ENCODE measurements at places on chromosomes 11 and 22.

DNA sequence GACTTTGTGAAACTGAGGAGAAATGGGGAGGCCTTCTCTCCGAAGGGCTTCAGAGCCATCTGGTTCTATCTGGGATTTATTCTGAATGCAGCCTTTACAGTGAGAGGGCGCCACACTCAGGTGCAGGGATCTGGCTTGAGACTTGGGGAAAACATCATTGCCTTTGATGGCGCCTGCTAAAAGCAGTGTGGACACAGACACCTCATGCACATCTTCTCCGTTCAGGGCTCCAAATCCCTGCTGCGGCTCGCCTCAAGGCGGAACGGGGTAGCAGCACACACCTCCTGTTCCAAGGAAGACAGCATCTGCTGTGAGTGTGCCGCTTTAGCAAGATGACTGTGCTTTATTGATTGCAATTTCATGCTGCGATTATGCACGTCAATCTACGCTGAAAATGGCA lies 37.1 kb upstream of the OLFML1 start:
- peak; percentile 37 for DNase-seq

GRCh38 chr11:74268456-74268855 lies 43.0 kb downstream of the P4HA3 start:
- DNase-seq: no peak

DNA sequence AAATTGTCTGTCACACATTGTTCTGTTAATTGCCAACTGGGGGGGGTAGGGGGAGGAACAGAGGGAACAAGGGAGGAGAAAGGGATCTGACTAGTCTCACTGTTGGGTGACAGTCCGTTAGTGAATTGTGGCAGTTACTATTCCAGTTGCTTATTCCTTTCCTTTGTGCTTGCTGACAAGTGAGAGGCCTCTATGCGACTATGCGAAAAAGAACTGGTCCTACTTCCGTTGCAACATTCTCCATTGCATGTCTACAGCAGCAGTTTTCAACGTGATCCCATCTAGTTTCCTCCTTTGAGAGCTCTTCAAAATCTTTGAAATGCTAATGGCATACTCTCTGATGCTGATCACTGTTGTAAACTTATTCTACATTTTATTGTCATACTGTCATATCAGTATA lies 672.2 kb downstream of the LRRC4C start:
- DNase-seq: no peak

GRCh38 chr11:77438487-77438886 lies 35.4 kb downstream of the PAK1 start:
- DNase-seq: no peak

DNA sequence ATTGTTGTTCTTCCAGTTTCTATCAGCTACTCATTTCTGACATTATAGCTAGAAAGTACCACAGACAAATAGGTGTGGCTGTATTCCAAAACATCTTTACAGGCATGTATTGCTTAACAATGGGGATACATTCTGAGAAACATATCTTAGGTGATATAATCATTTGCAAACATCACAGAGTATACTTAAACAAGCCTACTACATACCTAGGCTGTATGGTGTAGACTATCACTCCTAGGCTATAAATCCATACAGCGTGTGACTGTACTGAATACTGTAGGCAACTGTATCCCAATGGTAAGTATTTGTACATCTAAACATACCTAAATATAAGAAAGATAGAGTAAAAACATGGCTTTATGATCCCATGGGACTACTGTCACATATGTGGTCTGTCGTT lies 231.8 kb downstream of the ETS1 start:
- DNase-seq: no peak

DNA sequence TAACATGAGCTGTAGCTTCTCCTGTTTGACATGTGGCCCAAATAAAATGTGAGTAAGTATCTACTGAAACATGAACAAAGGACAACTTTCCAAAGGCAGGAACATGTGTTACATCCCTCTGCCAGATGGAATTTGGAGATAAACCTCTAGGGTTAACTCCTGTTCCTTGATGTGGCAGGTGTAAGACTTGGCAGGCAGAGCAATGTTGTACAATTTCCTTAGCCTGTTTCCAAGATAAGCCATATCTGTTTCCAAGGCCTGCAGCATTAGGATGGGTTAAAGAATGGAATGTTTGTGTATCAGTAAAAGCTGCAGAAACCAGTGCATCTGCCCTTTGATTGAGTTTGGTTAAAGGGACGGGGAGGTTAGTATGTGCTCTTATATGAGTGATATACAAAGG lies 8.8 kb upstream of the DNAJB13 start:
- DNase-seq: no peak

- no peak for DNase-seq
These were observed 1395.9 kb downstream of the FAM181B start for GRCh38 chr11:81337756-81338155.

- no peak for DNase-seq
These were observed 73.4 kb upstream of the YWHAH start for GRCh38 chr22:31870890-31871289.

GRCh38 chr11:103051151-103051801 lies 40.7 kb downstream of the DCUN1D5 start:
- no peak for DNase-seq

DNA sequence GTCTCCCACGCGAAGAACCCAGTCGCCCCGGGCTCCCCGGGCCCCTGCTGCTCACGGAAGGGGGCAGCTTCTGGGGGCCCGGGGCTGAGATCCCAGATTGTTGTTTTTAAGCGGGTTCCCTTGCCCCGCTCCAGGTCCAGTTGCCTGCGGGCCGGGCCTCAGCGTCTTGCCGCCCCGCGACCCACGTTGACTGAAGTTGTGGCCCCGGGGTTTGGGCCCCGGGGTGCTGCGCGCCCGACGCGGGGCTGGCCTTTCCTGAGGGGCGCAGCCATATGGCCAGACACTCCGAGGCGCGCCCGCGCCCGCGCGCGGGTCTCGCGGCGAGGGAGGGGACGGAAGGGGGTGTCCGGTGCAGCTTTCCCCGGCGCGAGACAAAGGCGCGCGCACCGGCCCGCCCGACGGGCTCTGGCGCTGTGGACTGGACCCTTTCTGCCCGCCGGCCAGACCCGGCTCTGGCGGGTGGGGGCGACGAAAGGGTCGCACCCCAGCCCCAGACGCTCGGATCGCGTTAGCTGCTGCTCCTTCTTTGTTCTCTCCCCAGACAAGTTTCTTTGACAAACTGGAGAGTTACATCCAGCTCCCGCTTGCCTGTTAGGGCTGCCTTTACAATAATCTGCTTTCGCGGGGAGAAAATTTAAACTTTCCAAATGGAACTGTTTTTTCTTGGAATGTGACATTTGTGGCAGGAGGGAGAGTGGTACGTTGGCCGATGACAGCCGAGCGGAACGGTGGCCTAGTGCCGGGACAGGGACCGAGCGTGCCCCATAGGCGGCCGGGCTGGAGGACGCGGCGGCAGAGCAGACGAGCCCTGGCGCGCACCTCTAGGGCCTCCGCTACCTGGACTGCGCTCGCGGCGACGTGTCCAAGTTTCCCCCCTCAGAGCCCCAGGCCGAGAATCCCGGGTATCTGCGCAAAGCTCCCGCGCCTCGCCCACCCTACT lies 716 bp downstream of the AMOTL1 start:
- DNase-seq: peak; percentile 31

- peak; percentile 59 for DNase-seq
These were observed 96.4 kb downstream of the KIAA1671 start for GRCh38 chr22:25048659-25049647.

DNA sequence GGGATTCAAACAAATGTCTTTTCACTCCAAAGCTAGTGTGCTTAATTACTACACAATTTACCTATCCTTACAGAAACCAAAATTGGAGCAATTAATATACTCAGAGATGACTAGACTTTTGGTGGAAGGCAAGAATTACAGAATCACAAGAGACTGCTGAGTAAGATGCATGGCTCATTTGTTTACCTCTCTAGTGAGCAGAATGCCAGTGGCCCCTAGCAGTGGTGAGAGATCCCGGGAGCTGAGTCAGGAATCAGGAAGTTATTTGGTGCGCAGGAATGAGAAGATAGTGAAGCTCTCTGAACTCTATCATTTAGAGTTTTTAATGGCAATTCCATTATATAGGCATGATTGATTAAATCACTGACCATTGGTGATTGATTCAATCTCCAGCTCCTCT lies 188.9 kb upstream of the SESN3 start:
- DNase-seq: no peak

- no peak for DNase-seq
These were observed 3.6 kb upstream of the TBC1D22A start for GRCh38 chr22:46758867-46759290.

GRCh38 chr11:82183346-82183745 lies 550.3 kb downstream of the FAM181B start:
- no peak for DNase-seq

DNA sequence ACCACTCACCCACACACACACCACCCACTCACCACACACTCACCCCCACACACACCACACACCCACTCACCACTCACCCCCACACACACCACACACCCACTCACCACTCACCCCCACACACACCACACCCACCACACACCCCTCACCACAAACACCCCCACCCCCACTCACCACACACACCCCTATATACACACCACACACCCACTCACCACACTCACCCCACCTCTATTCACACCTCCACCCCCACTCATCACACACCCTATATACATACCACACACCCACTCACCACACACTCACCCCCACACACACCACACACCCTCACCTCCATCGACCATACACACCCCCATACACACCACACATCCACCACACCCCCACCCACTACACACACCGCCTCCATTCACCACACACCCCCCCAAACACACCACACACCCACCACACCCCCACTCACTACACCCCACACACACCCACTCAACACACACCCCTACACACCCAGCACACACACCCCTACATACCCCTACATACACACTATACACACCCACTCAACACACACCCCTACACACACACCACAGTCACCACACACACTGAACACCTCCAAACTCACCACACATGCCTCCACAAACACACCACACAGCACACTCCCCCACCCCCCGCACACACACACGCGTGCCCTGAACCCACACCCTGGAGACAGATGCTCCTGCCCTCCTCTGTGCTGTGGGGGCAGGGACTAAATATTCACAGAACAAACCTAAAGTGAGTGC lies 19.0 kb upstream of the TTLL12 start:
- DNase-seq: no peak

GRCh38 chr11:61694946-61695706 lies 14.9 kb downstream of the DAGLA start:
- peak; percentile 79 for DNase-seq

DNA sequence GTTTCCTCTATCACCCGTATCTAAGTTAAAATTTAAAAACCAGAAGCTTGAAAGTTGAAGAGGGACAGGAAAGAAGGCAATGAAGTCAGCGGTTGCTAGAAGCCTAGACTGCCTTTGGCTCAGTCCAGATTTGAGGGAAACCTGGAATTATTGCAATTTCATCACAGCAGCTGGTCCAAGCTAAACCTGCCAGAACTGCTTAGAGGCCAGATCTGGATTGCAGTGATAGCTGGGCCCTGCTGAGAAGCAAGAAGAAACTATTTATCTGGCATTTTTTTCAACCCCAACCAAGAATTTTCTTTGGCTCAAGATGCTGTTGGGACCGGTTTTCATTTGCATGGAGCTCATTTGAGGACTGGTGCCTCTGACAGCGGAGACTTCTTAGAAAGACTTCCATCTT lies 121.5 kb upstream of the TEAD1 start:
- no peak for DNase-seq

- DNase-seq: no peak
These were observed 7.6 kb upstream of the CTR9 start for GRCh38 chr11:10743354-10744000.

- DNase-seq: no peak
These were observed 19.8 kb downstream of the USP35 start for GRCh38 chr11:78208257-78209165.

GRCh38 chr11:127677660-127678425 lies 677.3 kb upstream of the KIRREL3 start:
- DNase-seq: no peak

- no peak for DNase-seq
These were observed 63.7 kb downstream of the KCNC1 start for GRCh38 chr11:17798253-17798652.

DNA sequence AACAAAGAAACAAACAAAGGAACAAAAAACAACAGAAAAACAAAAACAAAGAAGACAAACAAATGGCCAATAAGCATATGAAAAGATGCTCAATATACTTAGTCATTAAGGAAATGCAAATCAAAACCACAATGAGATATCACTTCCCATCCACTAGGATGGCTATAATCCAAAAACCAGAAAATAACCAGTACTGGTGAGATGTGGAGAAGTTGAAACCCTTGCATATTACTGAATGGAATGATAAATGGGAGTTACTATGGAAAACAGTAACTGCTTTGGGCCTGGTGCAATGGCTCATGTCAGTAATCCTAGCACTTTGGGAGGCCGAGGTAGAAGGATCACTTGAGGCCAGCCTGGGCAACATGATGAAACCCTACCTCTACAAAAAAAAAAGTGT lies 44.9 kb upstream of the RBFOX2 start:
- no peak for DNase-seq

- DNase-seq: no peak
These were observed 1.4 kb upstream of the MFNG start for GRCh38 chr22:37487571-37487970.

- DNase-seq: no peak
These were observed 12.1 kb downstream of the SPATA19 start for GRCh38 chr11:133832991-133833897.

DNA sequence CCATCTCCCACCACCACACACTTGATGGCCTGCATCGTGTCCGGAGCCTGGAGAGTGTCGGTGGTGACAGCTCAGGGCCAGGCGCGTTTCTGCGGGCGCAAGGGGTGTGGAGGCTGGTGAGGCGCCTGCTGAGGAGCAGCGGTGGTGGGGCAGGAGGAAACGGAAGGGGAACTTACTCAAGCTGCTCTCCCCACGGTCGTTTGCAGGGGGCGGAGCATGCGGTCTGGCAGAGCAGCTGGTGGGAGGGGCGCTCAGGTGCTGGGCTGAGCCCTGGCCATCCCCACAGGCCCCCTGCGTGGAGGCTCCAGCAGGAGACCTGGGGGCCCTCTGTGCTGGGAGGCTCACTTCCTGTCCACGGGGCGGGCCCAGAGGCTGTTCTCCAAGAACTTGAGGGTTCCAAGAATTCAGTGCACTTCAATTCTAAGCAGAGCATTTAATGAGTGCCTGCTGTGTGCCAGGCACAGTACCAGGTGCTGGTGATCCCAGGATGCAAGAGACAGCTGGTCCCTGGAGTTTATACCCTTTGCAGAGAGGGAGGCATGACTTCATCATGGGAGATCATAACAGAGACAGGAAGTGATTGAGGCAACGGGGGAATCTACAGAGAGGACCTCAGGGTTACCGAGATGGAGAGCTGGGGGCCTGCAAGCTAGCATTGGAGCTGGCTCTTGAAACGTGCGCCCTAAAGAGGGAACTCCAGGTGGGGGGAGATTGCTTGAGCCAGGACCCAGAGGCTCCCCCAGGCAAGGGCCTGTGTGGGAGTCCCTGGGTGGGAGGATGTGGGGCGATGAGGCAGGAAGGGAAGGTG lies at the start of gene RAC2:
Gene RAC2 (minus strand): TSS at position 156 of the 808 bp plus-strand sequence. CDS start 121 bp downstream, at position 35.
- no peak for DNase-seq

GRCh38 chr22:23893121-23893944 lies 850 bp upstream of the MIF start:
- no peak for DNase-seq

- DNase-seq: no peak
These were observed 2.7 kb downstream of the NLRP6 start for GRCh38 chr11:280706-281485.
